ENCODE measurements at places on chromosomes 7 and 10.
A peak's percentile ranks its signal among the peaks of the same experiment; 100 is the strongest.

- DNase-seq: no peak
These were observed 116.0 kb upstream of the PFKP start for GRCh38 chr10:2951235-2951835.

- DNase-seq: no peak
These were observed 595.7 kb downstream of the CCSER2 start for GRCh38 chr10:84924131-84924530.

- DNase-seq: no peak
These were observed 21.9 kb downstream of the MNX1 start for GRCh38 chr7:156988343-156989185.

DNA sequence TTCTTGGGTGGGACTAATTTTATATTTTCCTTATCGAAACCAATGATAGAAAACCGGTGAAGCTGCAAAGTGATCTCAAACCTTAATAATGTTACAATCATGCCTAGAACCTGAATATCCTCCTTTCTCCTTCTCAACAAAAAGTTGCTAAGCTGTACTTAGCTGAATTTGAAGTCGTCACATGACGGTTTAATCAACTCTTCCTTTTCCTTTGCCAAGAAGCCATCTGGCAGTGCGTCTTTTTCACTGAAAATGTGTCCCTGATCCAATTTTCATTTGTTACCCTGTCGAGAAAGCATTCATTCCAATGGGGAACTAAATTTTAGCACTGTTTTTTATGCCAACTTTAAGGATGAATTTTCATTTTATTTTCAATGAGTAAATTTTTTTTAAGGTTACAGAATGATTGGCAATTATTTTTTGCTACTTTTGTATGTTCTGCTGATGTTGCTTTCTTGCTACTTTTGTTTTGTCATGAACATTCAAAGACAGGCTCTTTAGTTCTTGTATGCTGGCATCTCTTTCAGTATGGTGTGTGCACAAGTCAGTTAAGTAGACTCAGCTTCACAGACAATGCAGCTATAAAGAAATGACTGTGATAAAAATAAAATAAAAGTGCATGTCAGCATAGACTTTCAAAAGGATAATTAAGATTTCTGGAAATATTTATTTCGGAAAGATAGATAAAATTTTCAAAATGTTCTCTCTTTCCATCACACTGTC lies 980.0 kb downstream of the DNAJB9 start:
- no peak for DNase-seq

- peak; percentile 86 for DNase-seq
These were observed 73.4 kb downstream of the SHH start for GRCh38 chr7:155738652-155739537.

DNA sequence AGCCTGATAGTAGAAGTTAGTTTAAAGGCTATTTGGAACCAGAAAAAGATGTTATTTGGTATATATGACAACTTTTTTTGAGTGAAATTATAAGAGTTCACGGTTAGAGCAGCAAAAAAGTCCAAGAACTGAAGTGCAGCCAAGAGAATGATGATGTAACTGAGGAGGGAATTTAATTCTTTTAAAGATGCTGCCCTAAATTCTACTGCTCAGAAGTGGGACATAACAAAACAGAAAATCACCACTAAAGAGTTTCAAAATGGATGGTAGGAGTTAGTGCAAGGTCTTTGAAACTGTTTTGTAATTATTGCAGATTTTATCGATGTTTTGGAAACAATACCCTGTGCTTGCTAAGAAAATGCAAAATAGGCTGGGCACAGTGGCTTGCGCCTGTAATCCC lies 6.5 kb downstream of the SAMD8 start:
- no peak for DNase-seq

DNA sequence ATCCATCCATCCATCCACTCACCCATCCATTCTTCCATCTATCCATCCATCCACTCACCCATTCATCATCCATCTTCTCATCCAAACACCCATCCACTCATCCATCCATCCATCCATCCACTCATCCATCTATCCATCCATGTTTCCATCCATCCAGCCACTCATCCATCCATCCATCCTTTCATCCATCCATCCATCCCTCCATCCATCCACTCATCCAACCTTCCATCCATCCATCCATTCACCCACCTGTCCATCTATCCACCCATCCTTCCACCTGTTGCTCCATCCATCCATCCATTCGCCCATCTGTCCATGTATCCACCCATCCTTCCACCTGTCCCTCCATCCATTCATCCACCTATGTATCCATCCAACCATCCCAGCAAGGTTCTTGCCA lies 378.4 kb upstream of the PFKP start:
- DNase-seq: no peak

- DNase-seq: no peak
These were observed 6.5 kb upstream of the CHST3 start for GRCh38 chr10:71957546-71958275.

Measured in hypothalamus (tissue), 51 donors.